Dorsolateral prefrontal cortex (tissue), 122 donors: ENCODE measurements at places on chromosomes 3 and 15.

DNA sequence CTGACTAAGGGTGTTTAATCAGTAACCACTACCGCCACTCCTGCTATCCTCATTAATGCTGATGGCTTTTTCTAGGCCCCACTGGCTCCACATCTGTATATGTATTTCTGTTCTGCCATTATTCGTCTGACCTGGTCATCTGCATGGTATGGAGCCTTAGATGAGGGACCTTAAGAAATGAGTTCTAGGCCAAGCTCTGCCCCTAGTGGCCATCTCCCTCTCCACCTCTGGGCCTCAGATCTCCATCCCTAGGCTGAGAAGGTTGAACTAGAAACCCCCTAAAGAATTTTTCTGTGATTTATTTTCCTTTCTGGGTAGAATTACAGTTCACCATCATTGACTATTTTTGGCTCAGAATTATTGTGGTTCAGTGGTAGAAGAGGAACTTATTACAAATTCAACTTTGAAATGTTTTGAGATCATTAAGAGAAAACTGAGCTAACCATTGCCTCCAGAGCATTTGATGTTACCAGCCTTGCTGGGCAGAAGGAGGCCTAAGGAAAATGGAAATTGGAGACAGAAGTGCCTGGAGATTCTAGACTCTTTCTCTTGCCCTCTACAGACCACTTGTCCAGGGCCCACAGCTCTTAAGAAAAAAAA lies 325.2 kb upstream of the NR2E3 start:
- no peak for DNase-seq

DNA sequence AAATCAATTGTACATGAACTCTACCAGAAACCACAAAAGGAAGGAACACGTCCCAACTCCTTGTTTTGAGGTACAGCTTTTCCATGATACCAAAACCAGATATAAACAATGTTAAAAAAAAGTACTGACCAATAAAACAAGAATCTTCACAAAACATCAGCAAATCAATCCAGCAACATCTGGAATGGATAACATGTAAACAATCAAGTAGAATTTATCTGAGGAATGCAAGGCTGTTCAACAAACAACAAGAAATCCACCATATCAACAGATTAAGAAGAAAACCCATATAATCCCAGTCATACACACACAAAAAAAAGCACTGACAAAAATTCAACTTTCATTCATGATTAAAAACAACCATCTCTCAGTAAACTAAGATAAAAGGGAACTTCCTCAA lies 26.7 kb downstream of the TJP1 start:
- DNase-seq, result no peak

DNA sequence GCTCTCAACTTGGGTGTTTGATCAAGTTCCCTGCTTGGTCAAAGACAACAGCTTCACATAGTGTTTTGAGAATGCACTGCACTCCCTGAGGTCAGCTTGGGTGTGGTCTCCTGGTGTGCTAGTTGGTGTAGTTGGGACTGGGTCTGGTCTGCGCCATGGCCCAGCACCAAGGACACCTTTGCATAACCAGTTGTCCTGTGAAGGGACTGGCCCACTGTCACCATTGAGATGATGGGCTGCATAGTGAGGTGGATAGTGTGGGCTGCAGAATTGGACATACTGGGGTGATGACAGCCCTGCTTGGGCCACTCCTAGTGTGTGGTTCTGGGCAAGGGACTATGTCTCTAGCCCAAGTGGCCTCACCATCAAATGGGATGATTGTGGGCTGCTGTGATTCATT lies 9.5 kb downstream of the RPSA start:
- no peak for DNase-seq

- no peak for DNase-seq
Measured at GRCh38 chr3:5078151-5078550, 43.9 kb upstream of the ARL8B start.

- DNase-seq, result no peak
Measured at GRCh38 chr3:112973325-112974177, 1.4 kb downstream of the CD200R1 start.

- DNase-seq, result no peak
Measured at GRCh38 chr15:55322467-55322866, 3.4 kb downstream of the PIGB start.

GRCh38 chr3:71197841-71198565 lies 385.5 kb downstream of the FOXP1 start:
- DNase-seq, result no peak

DNA sequence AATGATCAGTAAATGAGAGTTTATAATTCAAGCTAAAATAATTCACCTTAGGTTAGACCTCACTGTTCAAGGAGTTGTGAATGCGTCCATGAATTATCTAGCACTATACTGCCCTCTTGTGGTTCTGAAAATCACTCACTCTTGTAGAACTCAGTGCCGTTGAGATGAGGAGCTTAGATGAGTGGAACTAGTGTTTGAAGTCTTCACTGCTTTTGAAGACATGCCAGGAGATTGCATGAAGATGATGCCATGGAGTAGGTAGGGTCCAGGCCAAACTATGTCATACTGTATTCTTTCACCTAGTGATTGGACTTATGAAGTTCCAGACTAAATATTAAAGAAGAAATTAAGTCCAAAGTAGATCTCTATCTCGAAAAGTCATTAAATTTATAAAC lies 28.8 kb downstream of the LYSMD4 start:
- no peak for DNase-seq
